ENCODE measurements at places on chromosomes 6 and 20. TPM values are rescaled to one million over a fixed set of nuclear protein-coding genes. Genes with fewer than 3 reads are reported as not detected.

The HMGN3 gene
- total RNA-seq, result 46.8 TPM

The CYP39A1 gene
- total RNA-seq, result 1.3 TPM

The EEF1A2 gene
- 11.8 TPM for total RNA-seq

The TINAG gene
- not detected for total RNA-seq

The GCNT2 gene
- total RNA-seq, result 3.4 TPM

The NOX3 gene
- not detected for total RNA-seq

The TREML2 gene
- not detected for total RNA-seq

The PXDC1 gene
- 18.4 TPM for total RNA-seq

The NRSN1 gene
- total RNA-seq, result 0.28 TPM

The TFAP2A gene
- total RNA-seq, result 0.16 TPM

GRCh38 chr6:99951016-99951805 is 42.8 kb downstream of the MCHR2 start:
- no peak overlapping the region for H3K4me3 ChIP-seq
- peaks cover 3% of the 10 kb centered on the region for H3K4me1 ChIP-seq
- no peak overlapping the region for H3K27ac ChIP-seq
- H3K36me3 ChIP-seq, result no peaks in the 10 kb centered on the region
- DNase-seq, result no peak

- no peak for DNase-seq
- no peak overlapping the region for H3K27ac ChIP-seq
- H3K4me1 ChIP-seq, result no peaks in the 10 kb centered on the region
- H3K4me3 ChIP-seq, result no peak overlapping the region
- no peaks in the 10 kb centered on the region for H3K36me3 ChIP-seq
Observed at GRCh38 chr20:49762940-49763766, 49.5 kb upstream of the B4GALT5 start.

- no peak for DNase-seq
- no peaks in the 10 kb centered on the region for H3K36me3 ChIP-seq
- H3K4me3 ChIP-seq, result no peak overlapping the region
- no peaks in the 10 kb centered on the region for H3K4me1 ChIP-seq
- H3K27me3 ChIP-seq, result no peaks in the 10 kb centered on the region
Observed at GRCh38 chr20:33676121-33676520, 1.9 kb upstream of the NECAB3 start.

GRCh38 chr6:146515212-146515611 is 28.4 kb upstream of the RAB32 start:
- H3K36me3 ChIP-seq, result no peaks in the 10 kb centered on the region
- H3K4me1 ChIP-seq, result no peaks in the 10 kb centered on the region
- no peak overlapping the region for H3K27ac ChIP-seq

DNA sequence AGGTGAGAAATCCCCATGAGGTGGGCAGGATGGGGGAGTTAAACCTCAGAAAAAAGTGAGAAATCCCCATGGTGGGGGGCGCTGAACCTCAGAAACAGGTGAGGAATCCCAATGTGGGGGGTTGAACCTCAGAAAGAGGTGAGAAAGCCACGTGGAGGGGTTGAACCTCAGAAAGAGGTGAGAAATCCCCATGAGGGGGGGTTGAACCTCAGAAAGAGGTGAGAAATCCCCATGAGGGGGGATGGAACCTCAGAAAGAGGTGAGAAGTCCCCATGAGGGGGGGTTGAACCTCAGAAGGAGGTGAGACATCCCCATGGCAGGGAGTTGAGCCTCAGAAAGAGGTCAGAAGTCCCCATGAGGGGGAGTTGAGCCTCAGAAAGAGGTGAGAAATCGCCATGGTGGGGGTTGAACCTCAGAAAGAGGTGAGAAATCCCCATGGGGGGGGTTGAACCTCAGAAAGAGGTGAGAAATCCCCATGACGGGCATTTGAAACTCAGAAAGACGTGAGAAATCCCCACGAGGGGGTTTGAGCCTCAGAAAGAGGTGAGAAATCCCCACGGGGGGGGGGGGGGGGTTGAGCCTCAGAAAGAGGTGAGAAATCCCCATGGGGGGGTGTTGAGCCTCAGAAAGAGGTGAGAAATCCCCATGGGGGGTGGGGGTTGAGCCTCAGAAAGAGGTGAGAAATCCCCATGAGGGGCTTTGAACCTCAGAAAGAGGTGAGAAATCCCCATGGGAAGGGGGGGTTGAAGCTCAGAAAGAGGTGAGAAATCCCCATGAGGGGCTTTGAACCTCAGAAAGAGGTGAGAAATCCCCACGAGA is 14.3 kb upstream of the GOPC start:
- H3K27me3 ChIP-seq, result no peaks in the 10 kb centered on the region
- H3K4me1 ChIP-seq, result no peaks in the 10 kb centered on the region
- no peaks in the 10 kb centered on the region for H3K36me3 ChIP-seq
- DNase-seq, result no peak

GRCh38 chr20:23334111-23334510 is 16.5 kb upstream of the NXT1 start:
- DNase-seq, result no peak
- no peak overlapping the region for H3K4me3 ChIP-seq
- no peaks in the 10 kb centered on the region for H3K36me3 ChIP-seq
- no peak overlapping the region for H3K27ac ChIP-seq
- H3K4me1 ChIP-seq, result no peaks in the 10 kb centered on the region

DNA sequence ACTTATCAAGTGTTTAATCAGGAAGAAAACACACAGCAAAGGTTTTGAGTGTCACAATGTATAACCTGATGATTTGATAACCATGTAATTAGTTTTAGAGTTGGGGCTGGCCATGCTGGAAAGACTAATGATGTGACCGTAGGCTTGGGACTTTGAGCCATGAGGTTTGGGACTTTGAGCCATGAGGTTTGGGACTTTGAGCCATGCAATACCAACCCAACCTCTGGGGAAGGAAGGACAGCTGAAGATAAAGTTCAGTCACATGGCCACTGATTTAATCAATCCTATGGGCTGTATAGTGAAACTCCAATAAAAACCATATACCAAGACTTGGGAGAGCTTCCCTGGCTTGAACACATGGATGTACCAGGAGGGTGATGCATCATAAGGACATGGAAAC is 32.8 kb downstream of the SLC35B3 start:
- no peaks in the 10 kb centered on the region for H3K36me3 ChIP-seq
- DNase-seq, result no peak
- no peak overlapping the region for H3K27ac ChIP-seq
- H3K4me3 ChIP-seq, result no peak overlapping the region
- H3K4me1 ChIP-seq, result no peaks in the 10 kb centered on the region

GRCh38 chr20:63530788-63531160 is 6.4 kb downstream of the PTK6 start:
- H3K4me1 ChIP-seq, result peaks cover 7% of the 10 kb centered on the region
- H3K4me3 ChIP-seq, result no peak overlapping the region
- H3K27ac ChIP-seq, result no peak overlapping the region
- H3K36me3 ChIP-seq, result no peaks in the 10 kb centered on the region
- DNase-seq, result no peak
- no peaks in the 10 kb centered on the region for H3K27me3 ChIP-seq

GRCh38 chr6:121657972-121658371 is 222.5 kb downstream of the GJA1 start:
- no peak overlapping the region for H3K27ac ChIP-seq
- H3K27me3 ChIP-seq, result no peaks in the 10 kb centered on the region
- H3K4me3 ChIP-seq, result no peak overlapping the region
- no peaks in the 10 kb centered on the region for H3K4me1 ChIP-seq
- no peaks in the 10 kb centered on the region for H3K36me3 ChIP-seq
- no peak for DNase-seq

DNA sequence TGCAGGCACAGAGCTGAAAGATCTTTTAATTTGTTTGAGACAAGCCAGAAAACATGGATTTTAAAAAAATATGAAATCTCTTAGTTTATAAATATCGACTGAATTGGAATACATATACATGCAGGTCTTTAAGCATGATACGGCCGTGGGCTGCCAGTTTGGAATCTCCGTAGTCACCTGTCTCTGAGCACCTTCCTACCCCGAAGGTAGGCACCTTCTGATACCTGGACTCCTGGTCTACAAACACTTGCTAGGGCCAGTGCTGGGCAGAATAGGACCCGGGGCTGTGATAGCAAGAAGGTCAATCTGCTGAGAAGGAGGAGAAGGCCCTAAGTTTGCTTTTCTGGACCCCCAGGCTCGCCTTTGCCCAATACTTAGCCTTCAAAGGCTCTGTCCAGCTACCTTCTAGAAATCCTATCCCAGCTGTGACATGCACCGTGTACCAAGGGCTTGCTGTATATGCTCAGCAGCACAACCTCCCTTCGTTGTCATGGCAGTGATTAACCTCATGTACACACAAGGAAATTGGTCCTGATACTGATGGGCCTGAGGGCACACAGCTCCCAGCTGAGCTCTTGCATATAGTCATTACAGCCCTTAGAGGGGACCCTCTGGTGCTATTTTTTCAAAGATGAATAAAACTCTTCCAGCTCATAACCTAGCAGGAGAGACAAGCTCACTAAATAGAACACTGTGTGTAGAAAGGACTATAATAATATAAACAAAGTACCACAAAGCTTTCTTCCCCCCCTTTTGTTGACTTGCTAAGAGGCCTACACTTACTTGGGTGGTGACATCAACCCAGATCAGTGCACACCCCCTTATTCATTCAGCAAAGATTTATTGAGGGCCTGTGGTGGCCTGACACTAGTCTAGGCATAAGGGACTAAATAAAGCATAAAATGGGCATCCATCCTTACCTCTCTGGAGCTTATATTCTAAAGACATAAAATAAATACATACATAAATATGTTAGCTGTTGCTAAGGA is 17.7 kb downstream of the SNPH start:
- H3K4me1 ChIP-seq, result peaks cover 22% of the 10 kb centered on the region
- no peak for DNase-seq
- no peak overlapping the region for H3K27ac ChIP-seq
- H3K4me3 ChIP-seq, result no peak overlapping the region

- no peaks in the 10 kb centered on the region for H3K27me3 ChIP-seq
- peaks cover 12% of the 10 kb centered on the region for H3K4me1 ChIP-seq
- H3K27ac ChIP-seq, result no peak overlapping the region
Observed at GRCh38 chr6:7047128-7047527, 60.6 kb upstream of the RREB1 start.

DNA sequence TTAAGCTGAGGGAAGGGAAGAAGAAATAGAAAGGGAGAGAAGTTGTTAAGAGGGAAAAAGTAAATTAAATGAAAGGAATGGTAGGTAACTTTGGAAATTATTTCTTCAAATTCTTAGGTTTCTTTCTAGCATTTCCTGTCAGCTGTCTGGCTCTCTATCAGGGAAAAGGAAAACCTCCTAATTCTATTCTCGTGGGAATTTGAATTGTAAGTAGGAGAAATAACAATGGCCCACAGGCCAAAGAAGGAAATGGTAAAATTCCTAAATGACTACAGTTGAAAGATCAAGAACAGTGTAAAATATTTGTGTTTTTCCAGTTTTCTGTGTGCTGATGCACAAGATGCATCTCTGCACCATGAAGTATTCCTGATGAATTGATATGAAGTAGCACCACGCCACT is 173.0 kb downstream of the IBTK start:
- no peaks in the 10 kb centered on the region for H3K36me3 ChIP-seq
- no peak overlapping the region for H3K27ac ChIP-seq
- no peak for DNase-seq
- H3K4me3 ChIP-seq, result no peak overlapping the region

- no peak for DNase-seq
- H3K27ac ChIP-seq, result peak overlapping the region; percentile 82
- no peaks in the 10 kb centered on the region for H3K36me3 ChIP-seq
- H3K4me3 ChIP-seq, result no peak overlapping the region
- H3K27me3 ChIP-seq, result no peaks in the 10 kb centered on the region
Observed at GRCh38 chr20:47318027-47318585, 38.4 kb downstream of the ZMYND8 start.
